ENCODE measurements at places on chromosomes 2 and 18.
A peak's percentile ranks its signal among the peaks of the same experiment; 100 is the strongest.

- no peak for DNase-seq
These were observed 20.8 kb downstream of the EIPR1 start for GRCh38 chr2:3356799-3357198.

DNA sequence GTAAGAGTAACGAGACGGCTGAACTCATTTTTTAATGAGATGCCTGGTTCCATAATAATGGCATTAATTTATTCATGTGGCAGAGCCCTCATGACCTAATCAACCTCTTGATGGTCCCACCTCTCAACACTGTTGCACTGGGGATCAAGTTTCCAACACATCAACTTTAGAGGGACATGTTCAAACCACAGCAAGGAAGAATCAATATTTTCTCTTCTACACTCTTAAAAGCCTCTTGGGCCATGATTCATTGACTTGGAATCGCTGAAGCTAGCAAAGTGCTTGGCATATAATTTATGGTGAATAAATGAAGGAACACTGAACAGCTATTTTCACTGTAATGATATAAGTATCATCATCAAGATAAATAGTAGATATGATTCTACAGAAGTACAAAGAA lies 333.0 kb downstream of the TNS1 start:
- DNase-seq, result no peak

DNA sequence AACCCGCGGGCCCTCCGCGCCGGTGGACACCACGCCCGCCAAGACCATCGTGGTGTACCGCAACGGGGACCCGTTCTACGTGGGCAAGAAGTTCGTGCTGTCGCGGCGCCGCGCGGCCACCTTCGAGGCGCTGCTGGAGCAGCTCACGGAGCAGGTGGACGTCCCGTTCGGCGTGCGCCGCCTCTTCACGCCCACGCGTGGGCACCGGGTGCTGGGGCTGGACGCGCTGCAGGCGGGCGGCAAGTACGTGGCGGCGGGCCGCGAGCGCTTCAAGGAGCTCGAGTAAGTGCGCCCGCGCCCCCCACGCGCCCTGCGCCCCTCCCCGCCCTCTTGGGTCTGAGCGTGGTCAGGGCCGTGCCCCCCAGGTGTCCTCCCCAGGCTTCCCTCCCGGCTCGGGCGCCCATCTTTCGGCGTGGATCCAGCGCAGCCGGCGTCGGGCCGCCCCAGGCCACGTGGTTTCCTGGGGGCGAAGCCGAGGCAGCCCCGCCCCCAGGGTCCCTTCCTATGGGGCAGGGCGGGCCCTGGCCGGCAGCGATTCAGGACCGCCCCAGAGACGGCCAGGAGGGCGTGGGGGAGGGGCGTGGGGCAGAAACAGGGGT lies 481 bp downstream of the DCDC2C start:
- DNase-seq, result no peak

GRCh38 chr18:6621437-6621836 lies 108.1 kb upstream of the ARHGAP28 start:
- no peak for DNase-seq

DNA sequence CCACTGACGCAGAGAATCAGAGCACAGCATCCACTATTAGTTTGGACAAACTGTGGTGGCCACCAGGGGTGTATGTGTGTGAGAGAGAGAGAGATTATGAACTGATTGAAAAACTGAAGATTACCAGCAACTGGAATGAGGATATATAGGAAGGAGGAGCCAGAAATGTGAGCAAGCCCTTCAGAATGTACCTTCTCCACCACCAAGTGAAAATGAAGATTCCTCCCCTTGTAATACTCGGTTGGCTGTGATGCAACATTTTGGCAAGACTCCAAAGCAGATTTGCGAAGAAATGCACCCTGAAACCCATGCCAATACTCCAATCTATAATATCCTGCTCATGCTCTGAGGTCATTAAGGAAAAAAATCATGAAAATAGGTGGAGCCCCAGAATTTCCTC lies 121.2 kb upstream of the SLC35G4 start:
- DNase-seq, result no peak

- DNase-seq, result no peak
These were observed 63.9 kb downstream of the ARHGAP28 start for GRCh38 chr18:6793455-6793854.

GRCh38 chr2:46296216-46296839 lies 879 bp upstream of the EPAS1 start:
- DNase-seq, result peak; percentile 28

- no peak for DNase-seq
These were observed 73.9 kb downstream of the NEDD4L start for GRCh38 chr18:58117786-58118403.

DNA sequence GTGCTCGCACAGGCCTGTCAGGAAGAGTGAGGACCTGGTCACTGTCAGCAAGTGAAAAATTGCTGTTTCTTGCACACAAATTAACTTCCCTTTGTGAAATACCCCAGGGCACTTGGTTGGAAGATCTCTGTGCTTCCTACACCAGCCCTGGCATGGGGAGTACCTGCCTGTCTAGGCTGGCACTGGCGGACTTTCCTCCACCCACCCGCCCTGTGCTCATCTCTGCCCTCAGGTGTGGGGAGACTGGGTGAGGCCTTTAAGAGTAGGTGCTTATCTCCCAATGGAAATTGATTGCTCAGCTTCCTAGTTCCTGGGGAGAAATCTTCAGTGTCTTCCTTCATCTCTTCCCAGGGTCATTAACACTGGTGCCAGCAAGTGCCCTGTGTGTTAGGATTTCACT lies 42.1 kb downstream of the IMPA2 start:
- no peak for DNase-seq

DNA sequence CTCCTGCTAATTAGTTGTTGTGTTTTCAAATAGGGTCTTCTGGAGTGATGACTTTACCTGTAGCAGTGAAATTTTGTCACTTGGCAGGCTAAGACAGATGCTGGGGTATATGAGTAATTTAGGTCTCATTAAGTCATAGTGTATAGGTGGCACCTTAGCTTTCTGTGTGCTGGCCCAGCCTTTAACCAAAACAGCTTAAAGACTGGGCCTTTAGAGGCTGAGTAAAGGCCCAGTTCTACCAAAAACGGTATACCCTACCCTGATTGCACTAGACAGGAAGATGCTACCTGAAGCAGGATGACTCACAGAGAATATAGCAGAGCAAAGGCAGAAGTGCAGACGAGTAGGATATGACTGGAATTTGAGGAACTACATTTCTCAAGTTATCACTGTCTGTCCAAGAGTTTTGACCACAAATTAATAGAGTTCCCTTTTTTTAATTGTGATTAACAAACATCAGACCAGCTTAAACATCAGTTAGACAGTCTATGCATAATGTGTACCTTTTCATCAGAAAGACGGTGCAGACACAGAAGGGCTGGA lies 337.9 kb upstream of the SALL3 start:
- no peak for DNase-seq

GRCh38 chr2:233386382-233387041 lies 32.2 kb downstream of the DGKD start:
- no peak for DNase-seq

- no peak for DNase-seq
These were observed 266.8 kb upstream of the CRIM1 start for GRCh38 chr2:36088716-36089328.

DNA sequence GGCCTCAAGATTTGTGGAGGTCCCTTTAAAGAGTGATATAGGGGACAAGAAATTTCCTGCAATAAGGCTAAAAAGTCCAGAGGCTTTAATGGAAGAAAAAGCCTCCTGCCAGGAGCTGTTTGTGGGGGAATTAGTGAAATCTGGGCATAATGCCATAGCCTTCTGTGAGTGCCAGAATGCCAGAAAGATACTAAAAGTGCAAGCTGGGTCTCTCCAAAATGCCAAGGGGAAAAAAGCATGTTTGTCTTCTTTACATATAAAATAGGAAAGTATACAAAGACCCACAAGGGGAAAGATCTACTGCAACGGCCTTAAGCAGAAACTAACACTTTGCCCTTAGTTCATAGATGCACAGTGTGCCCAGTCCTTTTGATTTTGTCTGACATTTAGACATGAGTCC lies 647.7 kb upstream of the ZNF804A start:
- no peak for DNase-seq

DNA sequence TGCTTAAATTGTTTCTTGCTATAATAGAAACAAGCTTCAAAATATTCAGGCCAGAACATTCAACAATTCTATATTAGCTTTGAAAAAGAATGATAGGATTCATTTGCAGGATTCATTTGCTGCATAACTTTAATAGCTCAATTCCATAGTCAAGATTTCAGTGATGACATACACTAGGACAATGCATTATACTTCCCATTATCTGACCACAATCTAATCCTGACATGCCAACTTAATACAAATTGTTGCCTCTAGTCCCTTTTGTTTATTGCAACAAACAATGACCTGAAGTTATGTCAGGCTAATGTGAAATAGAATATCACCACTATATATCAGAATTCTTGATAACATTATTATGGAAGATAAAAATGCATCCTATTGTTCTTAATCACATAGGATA lies 169.4 kb downstream of the DNAH7 start:
- no peak for DNase-seq
